Stimulated activated CD4-positive, alpha-beta T cell treated with anti-CD3 and anti-CD28 coated beads, Interleukin-12 subunit alpha, Interleukin-12 subunit beta, amount 100 ng/mL, for 4 hours (primary cell): ENCODE measurements at places on chromosomes 6 and 20.

- no peak for DNase-seq
Observed at GRCh38 chr20:11060423-11061185, 386.8 kb upstream of the JAG1 start.

DNA sequence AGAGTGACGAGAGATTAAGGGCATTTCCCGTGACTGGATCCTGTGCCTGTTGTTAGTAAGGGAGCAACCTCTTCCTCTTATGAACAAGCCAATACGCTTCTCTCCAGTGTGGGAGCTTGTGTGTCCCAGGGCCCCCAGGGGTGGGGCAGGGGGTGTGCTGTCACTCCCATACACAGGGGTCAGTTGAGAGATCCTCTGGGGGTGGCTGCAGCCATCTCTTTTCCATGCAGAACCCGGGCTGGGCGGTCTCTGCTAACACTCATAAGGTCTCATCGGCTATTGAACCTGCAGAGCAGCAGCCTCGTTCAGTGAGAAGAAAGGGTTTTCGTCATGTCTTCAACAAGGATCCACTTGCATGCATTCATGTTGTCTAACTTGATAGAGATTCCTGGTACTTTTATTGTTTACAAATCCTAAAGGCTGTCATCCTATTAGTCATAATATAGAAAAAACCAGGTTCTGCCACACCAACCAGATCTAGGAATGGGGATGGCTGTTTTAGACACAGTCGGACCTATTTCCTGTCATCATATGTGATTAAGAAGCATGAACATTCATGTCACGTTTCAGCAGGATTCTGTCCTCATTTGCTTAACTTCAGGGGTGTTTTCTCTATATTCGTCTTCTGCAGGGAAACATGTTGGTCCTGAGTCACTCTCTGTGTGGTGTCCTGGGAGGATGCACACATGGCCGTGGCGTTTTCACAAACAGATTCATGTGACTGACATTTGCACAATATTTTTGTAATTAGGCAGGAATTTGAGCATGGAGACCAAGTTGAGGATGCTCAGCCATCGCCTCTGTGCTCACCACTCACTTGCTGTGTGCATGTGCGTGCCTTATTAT lies 13.3 kb upstream of the THBS2 start:
- DNase-seq, result no peak

DNA sequence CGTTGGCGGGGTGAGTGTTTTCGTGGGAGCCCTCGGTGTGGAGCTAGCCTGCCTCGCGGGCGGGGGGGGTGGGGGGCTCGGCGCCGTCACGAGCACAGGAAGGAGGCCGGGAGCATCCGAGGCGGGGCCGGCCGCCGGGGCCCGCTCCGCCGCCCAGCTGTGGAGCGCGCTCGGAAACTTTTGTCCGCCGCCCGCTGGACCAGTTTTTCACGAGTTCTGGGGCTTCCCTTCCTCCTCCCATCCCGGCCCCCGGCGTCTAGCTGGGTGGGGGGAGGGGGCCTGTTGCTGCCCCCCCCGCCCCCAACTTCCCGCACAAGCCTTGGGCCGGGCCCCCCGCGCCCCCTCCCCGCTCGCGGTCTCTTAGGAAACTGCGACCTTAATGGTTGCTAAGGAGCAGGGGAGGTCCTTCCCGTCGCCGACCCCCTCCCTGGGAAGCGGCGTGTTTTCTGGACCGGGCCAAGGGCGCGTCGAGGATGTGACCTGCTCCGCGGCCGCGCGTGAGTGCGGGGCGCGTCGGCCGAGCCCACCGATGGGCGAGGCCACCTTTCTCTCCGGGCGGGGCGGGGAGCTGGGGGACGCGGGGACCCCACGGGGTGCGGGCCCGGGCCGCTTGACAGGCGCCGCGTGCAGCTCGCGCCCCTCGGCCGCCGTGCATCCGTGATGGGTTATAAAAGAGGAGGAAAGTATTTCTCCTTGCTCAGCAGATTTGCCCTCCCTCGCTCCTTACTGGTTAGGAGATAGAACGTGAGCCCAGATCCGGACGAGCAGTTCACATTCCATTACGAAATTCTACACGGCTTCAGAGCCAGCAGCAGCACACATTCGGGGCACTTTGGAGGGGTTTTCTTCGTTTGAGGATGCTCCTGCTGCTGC lies 1.4 kb downstream of the RREB1 start:
- DNase-seq, result peak; percentile 30

- DNase-seq, result no peak
Observed at GRCh38 chr6:73606428-73606827, 47.4 kb downstream of the SLC17A5 start.

DNA sequence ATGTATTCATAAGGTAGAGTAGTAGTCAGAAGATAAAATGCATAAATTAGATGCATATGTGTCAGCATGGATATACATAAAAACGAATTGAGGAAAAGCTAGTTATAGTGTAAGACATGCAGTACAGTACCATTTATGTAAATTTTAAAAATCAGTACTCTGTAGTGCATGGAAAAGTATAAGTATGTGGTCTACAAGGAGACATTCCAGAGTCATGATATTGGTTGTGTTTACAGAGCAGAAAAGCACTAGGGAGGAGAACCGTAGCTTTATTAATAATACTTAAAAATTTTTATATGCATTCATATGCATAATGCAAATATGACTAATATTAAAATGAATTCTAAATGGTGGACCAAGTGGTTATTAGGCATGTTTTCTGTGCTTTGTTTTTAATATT lies 220.0 kb downstream of the ZFAND3 start:
- DNase-seq, result no peak

GRCh38 chr6:89562093-89562973 lies 76.2 kb downstream of the LYRM2 start:
- no peak for DNase-seq

DNA sequence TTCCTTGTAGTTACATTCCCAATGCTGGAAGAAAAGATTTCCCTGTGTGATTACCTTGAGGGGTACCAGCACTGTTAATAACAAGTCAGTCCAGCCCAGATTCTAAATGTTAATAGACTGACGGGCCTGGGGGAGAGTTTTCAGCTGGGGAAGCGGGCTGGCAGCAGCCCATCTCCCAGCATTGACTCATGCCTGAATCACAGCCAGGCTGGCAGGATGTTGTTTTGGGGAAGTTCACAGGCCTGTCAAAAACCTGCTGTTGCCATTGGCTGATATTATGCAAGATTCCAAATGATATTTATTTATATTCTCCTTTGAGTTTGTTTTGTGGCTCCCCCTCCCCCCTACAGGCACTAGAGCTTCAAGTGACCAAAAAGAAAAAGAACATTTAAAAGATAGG lies 213.9 kb upstream of the CNR1 start:
- no peak for DNase-seq

DNA sequence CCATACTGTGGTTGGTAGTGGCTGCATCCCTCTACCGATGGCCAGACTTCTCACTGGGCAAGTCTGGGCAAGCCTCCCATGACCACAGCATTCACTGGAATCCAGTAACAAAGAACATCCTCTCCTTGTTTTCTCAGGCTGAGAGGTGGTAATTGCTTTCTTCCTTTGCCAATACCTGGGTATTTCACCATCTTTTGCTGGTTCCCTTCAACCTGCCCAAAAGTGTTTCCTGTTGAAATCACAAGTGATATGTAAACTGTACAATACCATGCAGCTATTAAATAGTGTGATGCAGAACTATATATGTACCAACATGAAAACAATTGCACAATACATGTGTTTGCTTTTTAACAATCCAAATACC lies at the start of gene PTCHD4:
Gene PTCHD4, minus strand, starts transcription at position 55 of the 364 bp plus-strand sequence. CDS start 42,240 bp downstream, outside the sequence.
- no peak for DNase-seq

DNA sequence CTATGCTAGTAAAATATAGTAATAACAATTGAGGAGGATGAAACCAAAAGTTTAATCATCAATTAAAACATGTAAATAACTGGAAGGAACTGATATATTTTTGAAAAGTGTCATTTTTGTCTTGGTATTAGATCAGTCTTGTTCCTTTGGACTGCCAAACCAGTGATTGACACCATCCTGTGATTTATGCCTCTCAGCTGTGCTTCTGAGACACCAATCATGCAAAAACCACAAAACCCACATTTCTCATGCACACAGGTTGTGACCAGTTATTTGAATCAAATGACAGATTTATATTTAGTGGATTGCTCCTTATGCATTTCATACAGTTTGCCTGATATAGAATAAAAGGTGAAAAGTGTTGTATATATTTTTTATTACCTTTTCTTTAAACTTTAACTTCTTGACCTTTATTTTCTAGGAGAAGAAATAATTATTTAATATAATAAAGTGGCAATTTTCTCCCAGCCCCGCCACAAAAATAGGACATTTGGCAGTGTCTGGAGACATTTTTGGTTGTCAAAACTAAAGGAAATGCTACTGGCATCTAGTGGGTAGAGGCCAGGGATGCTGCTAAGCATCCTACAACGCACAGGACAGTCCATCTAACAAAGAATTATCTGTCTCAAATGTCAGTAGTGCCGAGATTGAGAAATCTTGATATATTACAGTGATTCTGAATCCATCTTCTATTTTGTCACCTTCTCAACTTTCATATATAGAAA lies 383.6 kb downstream of the BCKDHB start:
- no peak for DNase-seq

GRCh38 chr20:7459083-7459482 lies 481.2 kb downstream of the HAO1 start:
- no peak for DNase-seq

GRCh38 chr6:5827056-5827904 lies 179.4 kb downstream of the NRN1 start:
- DNase-seq, result no peak

- DNase-seq, result no peak
Observed at GRCh38 chr6:149054559-149055194, 262.8 kb upstream of the TAB2 start.

GRCh38 chr6:152151920-152152319 lies 344.4 kb downstream of the ESR1 start:
- no peak for DNase-seq

DNA sequence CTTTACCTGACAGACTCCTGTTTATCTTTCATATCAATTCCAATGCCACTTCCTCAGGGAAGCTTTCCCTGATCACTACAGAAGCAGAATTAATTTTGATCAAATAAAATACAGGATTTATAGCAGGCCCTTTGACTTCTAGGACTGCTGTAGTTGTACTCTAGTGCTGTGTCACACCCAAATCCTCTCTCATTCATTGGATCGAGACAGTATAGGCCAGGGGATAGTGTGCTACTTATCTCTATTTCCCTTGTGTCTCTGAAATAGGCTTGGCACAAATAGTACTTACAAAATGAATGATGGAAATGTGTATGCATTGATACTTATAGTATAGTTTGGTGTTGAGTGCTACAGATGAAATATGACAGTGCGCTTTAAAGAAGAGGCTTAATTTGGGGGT lies 19.8 kb downstream of the RALY start:
- no peak for DNase-seq

DNA sequence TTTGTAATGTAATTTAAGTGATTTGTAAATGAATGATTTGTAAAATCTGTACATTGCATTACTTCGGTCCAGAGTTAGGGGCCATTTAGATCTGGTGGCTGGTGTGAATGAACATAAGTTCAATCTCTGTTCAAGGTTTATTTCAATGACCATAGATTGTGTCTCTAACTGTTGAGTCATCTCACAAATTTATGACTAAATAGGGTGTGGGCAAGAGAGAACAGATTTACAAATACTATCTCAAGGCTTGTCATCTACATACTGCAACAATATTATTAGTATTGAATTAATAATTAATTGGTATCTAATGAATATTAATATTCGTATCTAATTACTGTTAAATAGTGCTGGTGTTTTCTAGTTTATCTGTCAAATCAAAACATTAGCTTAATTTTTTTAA lies 115.3 kb upstream of the EDN1 start:
- DNase-seq, result no peak

GRCh38 chr20:57006411-57007170 lies 259.9 kb downstream of the BMP7 start:
- no peak for DNase-seq

- no peak for DNase-seq
Observed at GRCh38 chr6:157046776-157047175, 269.6 kb downstream of the ARID1B start.

DNA sequence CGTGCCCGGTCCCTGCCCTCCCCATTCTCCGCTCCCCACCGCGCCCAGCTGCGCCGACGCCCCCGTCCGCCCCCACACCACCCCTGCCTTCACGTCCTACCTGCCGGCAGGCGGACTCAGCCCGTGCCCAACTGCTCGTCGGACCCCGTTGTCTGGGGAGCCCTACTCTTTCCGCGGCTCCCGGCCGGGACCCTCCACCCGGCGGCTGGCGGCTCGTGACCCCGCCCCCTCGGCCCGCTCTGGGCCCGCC lies at the start of gene SERAC1:
Gene SERAC1, minus strand, starts transcription at position 223 of the 250 bp plus-strand sequence. CDS start 9,899 bp downstream, outside the sequence.
- no peak for DNase-seq

GRCh38 chr6:170006071-170006899 lies 254.9 kb downstream of the ERMARD start:
- no peak for DNase-seq

- DNase-seq, result no peak
Observed at GRCh38 chr6:51934098-51934497, 153.3 kb downstream of the PKHD1 start.
